ENCODE measurements at places on chromosomes 12 and 14. TPM values are rescaled to one million over a fixed set of nuclear protein-coding genes. Genes with fewer than 3 reads are reported as not detected.

- H3K27me3 ChIP-seq: peaks cover 16% of the 10 kb centered on the region
- H3K36me3 ChIP-seq: peaks cover 5% of the 10 kb centered on the region
- H3K4me1 ChIP-seq: peaks cover 24% of the 10 kb centered on the region
Observed at GRCh38 chr12:13275241-13276085, 78.9 kb downstream of the EMP1 start.

DNA sequence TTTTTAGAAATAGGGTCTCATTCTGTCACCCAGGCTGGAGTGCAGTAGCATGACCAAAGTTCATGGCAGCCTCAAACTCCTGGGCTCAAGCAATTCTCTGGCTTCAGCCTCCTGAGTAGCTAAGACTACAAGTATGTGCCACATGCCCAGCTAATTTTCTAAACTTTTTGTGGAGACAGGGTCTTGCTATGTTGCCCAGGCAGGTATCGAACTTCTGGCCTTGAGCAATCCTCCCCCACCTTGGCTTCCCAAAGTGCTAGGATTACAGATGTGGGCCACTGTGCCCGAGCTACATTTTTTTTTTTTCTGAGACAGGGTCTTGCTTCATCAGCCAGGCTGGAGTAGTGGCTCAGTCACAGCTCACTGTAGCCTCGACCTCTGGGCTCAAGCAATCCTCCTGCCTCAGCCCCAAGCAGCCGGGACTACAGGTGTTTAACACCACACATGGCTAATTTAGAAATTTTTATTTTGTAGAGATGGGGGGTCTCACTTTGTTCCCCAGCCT, 7.1 kb downstream of the PPP4R3A start:
- no peaks in the 10 kb centered on the region for H3K36me3 ChIP-seq
- H3K27me3 ChIP-seq: peaks cover 2% of the 10 kb centered on the region
- no peak overlapping the region for H3K27ac ChIP-seq
- DNase-seq: no peak
- no peaks in the 10 kb centered on the region for H3K4me1 ChIP-seq

GRCh38 chr12:68766646-68767045, 20.7 kb downstream of the SLC35E3 start:
- H3K4me3 ChIP-seq: no peak overlapping the region
- no peaks in the 10 kb centered on the region for H3K4me1 ChIP-seq
- no peaks in the 10 kb centered on the region for H3K27me3 ChIP-seq

Gene PLCZ1
- total RNA-seq: not detected

DNA sequence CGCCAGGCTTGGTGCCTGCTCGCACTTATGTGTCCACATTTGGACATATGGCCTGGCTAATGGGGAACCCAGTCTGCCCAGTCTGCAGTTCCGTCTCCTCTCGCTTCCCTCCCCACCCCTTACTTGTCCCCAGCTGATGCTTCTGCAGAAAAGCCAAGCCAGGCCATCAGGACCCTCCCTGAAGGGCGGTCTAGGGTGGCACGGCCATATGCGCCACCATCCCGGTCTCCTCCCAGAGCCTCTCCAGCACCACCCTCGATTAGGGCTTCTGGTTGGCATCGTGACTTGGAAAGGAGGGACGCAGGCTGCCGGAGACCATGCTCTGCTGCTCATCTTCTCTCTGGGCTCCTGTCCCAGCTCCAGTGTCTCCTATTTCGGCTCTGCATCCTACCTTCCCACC, 54.6 kb downstream of the CALM1 start:
- no peaks in the 10 kb centered on the region for H3K36me3 ChIP-seq
- H3K27me3 ChIP-seq: peaks cover 8% of the 10 kb centered on the region
- no peak overlapping the region for H3K27ac ChIP-seq
- DNase-seq: no peak

All from glutamatergic neuron (in vitro differentiated cells).